NCI-H2029 (cell line): ENCODE measurements at places on chromosomes 1 and 21.

DNA sequence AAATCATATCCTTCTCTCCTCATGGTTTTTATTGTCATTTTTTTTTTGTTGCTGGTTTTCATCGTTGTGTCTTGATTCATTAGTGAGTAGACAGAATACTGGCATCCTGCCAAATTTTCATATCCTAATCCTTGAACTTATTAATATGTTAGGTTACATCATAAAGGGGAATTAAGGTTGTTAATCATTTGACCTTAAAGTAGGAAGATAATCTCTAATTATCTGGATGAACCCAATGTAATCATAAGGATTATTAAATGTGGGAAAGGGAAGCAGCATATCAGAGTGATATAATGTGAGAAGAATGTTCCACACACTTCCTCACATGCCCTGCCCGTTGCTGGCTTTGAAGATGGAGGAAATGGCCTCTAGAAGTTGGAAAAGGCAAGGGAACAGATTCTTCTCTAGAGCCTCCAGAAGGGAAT lies 299.7 kb downstream of the HMCN1 start:
- DNase-seq, result no peak

GRCh38 chr1:47572731-47573430 lies 135.0 kb downstream of the FOXD2 start:
- no peak for DNase-seq

DNA sequence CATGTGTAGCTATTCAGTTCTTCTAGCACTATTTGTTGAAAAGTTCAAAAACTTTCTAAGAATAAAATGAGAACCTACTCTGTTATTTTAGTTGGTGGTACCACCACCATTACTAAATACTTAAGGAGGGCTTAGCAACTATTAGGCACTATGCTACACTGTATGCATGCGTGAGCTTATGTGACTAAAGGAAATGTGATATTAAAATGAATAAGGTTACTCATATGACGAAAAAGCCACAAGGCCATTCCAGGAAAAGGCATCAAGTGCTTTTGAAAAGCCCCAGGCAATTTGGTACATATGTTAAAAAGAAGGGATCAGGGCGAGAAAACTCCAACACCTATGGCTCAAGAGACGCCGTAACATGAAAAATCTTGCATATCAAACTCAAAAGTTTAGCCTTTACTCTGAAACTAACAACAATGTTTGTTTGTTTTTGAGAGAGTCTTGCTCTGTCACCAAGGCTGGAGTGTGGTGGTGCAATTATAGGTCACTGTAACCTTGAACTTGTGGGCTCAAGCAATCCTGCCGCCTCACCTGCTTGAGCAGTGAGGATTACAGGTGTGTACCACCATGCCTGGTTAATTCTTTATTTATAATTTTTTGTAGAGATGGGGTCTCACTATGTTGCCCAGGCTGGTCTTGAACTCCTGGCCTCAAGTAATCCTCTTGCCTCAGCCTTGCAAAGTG lies 42.5 kb downstream of the EPRS1 start:
- no peak for DNase-seq

GRCh38 chr1:159803956-159804689 lies 2.0 kb downstream of the FCRL6 start:
- DNase-seq, result no peak

DNA sequence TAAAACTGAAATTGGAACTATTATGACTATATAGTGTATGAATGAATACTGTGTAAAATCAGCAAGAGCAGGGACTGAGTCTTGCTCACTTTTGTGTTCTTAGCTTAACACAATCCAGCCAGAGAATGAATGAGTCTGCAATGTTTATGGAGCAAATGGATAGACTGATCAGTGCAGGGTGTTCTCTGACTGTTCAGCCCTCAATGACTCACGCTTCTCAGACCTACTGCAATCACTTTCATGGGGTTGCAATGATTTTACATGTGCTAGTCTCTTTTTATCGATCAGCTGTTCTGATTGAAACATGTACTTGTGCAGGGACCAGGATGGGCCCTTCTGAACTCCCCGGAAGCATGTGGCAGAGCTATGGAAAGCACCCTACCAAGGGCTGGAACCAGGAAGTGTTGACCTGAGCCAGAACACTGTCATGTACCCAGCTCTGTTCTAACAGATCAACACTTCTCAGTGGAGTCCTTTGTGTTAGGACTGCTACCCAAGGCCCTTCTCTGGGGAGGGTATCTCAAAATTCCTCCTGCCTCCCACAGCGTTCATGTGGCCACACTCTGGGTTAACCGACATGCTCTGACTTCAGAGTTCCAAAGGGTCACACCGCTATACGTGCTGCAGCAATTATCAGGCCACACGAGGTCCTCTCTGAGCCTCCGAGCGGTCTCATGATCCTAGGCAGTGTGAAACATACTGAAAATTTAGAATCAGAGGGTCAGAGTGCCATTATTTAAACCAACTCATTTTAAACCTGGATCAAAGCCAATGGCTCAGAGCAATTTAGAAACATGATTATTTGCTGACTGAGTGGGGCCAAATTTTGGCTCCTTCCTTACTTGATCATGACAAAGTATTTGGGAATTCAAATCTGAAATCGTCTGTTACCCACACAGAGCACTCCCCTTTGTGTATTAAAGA lies 35.2 kb downstream of the GRIK1 start:
- no peak for DNase-seq

GRCh38 chr1:40309374-40310128 lies 7.5 kb downstream of the COL9A2 start:
- DNase-seq, result no peak

DNA sequence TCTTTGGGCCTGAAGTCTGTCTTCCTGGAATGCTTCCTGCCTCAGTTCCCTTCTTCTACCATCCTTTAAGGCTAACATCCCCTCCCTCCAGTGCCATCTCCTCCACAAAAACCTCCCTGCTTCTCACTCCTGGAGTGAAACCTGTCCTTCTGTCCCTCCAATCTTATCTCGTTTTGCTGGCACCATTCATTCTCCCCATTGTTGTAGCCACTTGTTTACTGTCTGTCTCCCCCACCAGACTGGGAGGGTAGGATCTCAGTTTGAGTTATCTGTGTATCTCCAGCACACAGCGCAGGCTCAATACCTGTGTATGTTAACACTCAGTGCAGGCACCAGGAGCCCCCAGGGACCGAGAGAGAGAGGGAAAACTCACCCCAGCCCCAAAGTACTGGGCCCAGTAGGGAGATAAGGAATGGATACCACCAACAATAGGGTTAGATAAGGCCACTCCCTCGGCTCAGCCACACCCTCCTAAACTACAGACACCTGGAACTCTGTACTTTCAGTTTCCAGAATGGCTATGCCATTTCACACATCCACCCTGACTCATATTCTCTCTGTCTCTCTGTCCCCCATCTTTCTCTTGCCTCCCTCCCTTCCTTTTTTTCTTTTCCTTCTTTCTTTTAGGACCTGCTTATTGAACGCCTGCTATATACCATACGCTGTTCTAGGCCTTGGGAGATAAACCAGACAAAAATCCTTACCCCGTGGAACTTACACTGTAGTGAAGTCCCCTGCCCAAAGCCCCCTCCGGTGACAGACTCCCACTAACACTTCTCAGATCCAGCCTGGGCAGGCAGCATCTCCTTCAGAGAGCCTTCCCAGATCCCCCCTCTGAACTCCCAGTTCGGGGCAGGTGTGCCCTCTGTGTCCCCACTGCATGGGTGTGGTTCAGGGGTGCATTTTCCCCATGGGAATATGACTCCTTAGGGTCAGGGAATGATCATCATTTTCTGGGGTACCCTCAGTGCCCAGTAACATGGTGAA lies 3.3 kb upstream of the SSBP3 start:
- no peak for DNase-seq

DNA sequence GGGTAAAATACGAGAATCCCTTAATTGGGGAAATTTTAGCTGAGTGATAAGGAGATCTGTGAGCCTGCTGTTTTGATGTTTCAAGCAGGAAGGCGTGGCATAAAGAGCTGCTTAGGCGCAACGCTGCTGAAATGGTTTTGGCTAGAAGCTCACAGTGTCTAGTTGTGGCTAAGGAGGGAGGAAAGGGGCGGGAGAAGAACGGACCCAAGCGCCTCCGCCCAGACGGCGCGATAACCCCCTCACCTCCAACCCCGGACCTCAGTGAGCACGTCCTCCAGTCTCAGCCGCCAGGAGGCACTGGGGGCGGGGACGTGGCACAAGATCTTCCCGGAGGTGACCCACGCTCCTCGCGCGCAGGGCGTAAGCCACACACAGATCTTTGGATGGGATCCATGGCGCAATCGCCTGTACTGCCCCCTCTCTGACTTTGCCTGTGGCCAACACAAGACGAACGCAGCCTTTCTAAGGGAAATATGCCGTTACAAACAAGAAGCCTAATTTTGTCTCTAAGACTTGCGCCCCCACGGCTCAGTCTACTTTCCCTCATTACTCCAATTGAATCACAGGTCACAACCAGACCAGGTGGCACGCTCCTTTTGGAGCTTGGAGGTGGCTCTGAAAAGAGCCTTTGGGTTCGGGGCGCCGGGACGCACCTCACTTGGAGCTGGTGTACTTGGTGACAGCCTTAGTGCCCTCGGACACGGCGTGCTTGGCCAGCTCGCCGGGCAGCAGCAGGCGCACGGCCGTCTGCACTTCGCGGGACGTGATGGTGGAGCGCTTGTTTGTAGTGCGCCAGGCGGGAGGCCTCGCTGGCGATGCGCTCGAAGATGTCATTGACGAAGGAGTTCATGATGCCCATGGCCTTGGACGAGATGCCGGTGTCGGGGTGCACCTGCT lies 23.4 kb upstream of the RNF187 start:
- DNase-seq, result no peak

DNA sequence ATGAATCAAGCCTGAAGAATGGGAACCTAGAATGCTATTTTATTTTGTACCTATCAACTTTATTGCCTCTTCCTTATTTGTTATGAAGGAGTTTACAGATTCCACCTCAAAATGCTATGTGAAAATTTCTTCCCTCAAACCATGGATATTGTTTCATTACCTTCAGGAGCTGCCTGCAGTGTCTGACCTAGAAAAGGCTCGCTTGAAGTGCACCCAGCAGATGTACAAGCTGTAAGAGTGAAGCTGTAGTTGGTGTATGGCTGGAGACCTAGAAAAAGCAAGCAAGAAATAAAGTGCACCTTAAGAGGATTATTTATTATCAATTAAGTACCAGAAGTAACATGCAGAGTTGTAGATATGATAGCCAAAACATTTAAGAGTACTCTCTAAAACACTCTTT lies 199.4 kb downstream of the KCTD3 start:
- DNase-seq, result no peak

GRCh38 chr1:21313886-21314721 lies 23.8 kb upstream of the ECE1 start:
- DNase-seq, result no peak

- DNase-seq, result no peak
Observed at GRCh38 chr1:60257531-60257930, 184.0 kb upstream of the C1orf87 start.

DNA sequence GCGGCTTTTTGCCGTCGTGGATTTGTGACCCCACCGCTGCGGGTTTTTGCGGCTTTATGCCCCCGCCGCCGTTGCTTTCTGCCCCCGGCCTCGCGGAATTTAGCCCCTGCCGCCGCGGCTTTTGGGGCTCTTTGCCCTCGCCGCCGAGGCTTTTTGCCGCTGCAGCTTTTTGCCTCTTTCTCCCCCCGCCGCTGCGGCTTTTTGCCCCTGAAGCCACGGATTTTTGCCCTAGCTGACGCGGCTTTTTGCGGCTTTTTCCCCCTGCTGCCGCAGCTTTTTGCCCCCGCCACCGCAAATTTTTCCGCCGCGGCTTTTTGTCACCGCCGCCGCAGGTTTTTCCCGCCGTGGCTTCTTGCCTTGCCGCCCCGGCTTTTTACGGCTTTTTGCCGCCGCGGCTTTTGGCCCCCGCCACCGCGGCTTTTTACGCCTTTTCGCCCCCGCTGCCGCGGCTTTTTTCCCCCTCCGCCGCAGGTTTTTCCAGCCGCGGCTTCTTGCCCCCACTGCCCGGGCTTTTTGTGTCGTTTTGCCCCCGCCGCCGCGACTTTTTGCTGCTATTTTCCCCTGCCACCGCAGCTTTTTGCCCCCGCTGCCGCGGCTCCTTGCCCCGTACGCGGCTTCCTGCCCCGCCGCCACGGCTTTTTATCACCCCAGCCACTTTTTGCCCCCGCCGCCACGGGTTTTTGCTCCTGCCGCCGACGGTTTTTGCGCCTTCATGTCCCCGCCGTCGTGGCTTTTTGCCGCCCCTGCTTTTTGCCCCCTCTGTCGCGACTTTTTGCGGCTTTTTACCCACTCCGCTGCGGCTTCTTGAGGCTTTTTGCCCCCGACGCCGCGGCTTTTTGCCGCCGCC lies 3933.6 kb downstream of the SRGAP2C start:
- DNase-seq, result no peak

- no peak for DNase-seq
Observed at GRCh38 chr1:238052496-238053266, 162.0 kb upstream of the ZP4 start.

DNA sequence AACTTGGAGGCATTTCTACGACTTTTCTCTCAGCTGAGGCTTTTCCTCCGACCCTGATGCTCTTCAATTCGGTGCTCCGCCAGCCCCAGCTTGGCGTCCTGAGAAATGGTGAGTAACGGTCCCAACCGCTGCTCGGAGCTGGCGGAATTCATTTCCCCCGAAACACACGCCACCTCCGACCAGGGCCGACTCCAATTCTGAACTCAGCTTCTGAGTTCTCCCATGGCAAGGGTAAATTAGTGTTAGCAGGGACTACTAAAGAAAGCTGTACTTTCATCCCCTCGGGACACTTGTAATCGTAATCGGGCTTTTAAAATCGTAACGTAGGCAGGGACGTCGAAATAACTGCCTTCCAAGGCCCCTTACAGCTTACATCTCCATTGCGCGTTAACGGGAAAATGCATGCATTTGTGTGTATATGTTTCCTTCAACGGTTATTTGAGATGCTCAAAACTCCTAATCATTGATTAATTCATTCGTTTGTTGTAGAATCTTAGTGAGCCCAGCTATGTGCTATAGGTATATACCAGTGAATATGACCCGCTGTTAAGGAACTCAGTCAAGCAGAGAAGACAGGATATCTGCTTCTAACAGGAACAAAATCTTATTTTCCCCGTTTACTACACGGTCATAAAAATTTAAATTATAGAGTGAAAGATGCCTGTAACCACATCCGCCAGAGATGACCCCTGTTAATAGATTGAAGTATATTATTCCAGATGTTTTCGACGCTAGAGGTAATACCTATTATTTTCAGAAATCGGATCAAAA lies 472 bp downstream of the DTL start:
- no peak for DNase-seq

- DNase-seq, result no peak
Observed at GRCh38 chr1:30242168-30242567, 481.2 kb downstream of the MATN1 start.

DNA sequence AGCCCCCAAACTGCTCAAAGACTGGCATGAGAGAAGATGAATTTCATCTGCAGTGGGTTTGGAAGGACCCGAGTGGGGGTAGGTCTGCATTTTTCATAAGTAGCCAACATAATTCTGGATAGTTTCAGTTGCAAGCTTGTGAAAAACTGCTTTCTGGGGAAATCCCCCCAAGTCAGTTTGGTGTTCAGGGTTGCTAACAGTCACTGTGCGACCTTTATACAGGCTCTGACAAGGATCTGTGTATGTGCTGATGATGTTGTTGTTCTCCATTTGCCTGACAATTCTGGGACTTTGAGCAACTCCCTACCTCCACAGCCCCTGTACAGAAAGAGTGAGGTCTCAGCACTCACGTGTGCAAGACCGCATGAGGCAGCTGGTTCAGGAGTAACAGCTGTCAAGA lies 87.9 kb downstream of the SUSD4 start:
- no peak for DNase-seq
